Hippocampal formation (tissue), 2 donors: ENCODE measurements at places on chromosomes 7 and 10.

DNA sequence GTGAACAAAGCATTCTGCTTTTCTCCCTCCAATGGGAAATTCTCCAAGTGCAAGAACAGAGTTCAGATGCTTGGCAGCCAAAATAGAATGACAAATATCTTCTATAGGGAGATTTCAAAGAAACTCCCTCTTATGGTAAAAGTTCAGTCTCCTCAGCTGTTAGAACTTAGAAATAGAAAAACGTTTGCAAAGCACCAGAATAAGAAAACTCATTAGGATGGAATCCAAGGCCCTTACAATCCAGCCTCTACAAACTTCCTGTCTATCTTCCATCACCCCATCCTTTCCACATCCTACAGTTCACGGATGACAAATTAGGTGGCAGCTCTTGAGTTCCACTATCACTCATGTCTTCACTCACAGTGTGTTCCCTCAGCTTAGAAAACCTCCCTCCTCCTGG is 25.7 kb downstream of the FAM13C start:
- peak; percentile 54 for DNase-seq

DNA sequence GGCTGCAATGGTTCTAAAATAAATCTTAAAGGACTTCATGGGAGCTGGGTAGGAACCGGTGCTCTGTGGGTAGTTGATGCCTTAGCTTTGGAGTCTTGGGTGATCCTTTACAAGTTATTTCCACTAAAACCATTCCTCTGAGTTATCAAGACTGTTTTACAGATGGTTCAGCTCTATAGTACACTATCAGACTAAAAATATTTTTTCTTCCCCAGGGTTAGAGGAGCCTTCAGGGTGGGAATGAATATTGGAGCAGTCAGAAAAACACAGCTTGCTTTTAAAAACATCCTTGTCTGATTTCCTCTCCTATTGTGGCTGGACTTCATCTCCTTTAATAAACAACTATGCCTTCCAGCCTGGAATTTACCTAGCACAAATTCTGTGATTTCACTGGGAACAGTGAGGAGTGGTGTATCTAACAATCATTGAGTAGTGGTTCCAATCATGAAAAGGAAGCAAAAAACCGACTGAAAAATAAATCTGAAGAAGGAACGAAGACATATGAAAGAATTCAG is 102.6 kb upstream of the AFAP1L2 start:
- no peak for DNase-seq

DNA sequence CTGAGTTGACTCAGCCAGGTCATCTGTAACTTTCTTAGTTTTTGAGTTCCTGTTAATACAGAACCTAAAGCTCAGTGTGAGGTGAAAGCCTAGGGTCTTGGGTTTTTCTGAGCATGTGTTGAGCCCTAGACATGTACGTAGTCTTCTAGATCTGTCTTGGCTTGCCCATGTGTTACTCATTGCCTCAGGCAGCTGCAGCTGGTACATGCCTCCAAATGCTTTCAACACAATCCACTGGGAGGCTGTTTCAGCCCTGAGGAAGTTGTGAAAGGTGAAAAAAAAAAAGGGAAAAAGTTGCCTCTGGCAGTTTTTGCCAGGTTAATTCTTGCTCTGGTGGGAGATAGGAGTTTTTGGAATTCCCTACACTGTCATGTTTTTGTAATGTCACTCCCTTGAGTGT is 134.6 kb downstream of the RNF216 start:
- no peak for DNase-seq

DNA sequence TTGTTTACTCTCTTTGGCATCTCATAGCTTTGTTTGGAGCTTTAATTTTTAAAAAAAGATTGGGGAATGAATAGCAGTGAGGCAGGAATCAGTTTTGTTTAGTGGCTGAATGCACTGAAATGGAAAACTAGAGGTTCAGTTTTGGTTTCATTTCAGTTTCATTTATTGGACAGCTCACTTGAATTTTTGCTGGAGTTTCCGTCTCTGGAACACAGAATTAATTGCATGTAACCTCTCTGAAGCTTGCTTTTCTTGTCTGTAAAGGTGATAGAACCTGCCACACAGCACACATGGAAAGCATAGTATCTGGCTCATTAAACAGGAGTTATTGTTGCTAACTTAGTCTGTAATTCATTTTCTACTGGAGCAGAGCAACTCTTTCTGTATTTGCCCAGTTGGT is 7.1 kb downstream of the GRM8 start:
- DNase-seq: no peak

DNA sequence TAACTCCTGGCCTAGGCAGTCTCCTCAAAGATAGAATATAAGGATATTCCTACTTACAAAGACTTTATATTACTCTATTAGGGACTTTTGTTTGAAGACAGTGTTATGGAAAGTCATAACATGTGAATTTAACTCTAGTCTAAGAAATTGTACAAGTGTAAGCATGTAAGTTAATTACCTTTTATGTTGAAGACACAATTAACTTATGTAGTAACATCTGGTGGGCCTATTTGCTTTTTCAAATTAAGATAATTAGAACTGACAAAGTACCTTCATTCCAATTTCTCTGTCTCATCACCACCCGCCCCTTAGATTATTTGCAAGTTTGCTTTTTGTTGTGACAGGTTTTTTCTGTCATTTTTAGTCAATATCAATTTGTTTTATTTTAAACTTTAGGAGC is 126.0 kb upstream of the THSD7A start:
- no peak for DNase-seq

GRCh38 chr7:121307021-121307574 is 21.7 kb upstream of the WNT16 start:
- no peak for DNase-seq

DNA sequence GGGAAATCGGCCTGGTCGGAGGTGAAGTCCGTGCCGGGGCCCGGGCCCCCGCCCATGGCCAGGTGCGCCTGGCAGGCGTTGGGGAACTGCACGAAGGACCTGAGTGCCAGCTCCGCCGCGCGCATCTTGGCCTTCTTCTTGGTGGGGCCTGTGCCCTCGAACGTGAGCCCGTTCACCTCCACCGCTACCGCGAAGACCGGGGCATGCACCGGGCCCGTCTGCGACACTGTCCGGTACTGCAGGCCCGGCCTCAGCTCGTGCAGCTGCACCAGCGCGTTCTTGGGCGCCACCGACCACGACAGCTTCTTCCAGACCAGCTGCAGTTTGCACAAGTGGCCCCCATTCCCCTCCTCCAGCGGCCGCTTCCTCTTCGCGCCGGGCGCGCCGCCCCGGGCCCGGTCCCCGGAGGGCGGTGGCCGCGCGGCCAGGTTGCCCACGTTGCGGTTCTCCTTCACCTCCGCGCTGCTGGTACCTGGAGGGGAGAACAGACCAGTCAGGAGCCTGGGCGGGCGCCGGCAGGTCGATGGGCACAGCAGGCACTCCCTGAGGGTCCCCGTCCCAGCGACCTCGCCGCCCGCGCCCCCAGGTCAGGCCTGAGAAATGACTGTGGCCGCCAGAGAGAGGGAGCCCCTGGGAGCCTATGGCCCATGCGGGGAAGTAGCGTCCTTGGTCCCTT is 307.4 kb downstream of the WDR37 start:
- DNase-seq: no peak

GRCh38 chr7:46317256-46317655 is 396.2 kb upstream of the IGFBP3 start:
- DNase-seq: no peak

- no peak for DNase-seq
Observed at GRCh38 chr10:5402798-5403197, 1.8 kb downstream of the TUBAL3 start.

- peak; percentile 39 for DNase-seq
Observed at GRCh38 chr7:6636741-6637543, at the start of gene ZNF316. ZNF316 (plus strand) TSS chr7:6637318; CDS start chr7:6642410, 5,092 bp downstream.

GRCh38 chr10:75410132-75411005 is 8.8 kb upstream of the ZNF503 start:
- DNase-seq: no peak

DNA sequence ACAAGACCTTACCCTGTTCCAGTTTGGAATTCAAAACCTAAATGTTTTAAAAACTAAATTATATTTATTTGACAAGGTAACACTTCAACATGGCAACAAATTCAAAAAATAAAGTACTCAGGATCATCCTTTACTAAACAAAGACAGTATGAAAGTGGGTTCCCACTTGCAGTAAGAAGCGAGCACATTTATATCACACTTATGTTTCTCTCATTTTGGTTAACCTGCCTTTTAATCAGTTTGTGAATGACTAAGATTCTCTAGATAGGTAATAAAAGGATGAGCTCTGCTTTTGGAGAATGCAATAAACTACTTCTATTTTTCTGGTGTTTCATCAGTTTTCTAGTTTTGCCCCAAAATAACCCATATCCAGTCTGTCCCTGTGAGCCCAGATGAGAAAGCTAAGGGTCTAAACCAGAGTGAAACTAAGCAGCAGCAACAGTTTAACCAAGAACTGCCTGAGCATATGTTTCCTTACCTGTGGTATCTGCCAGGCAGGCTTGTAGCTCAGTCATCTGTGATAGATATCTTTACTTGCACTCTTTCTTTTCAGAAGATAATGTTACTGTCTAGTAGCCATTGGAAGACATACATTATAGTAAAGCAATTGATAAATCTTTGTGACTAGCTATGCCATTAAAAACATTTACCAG is 64.1 kb downstream of the ABLIM1 start:
- no peak for DNase-seq

GRCh38 chr7:39336442-39336841 is 229.8 kb upstream of the YAE1 start:
- DNase-seq: no peak

DNA sequence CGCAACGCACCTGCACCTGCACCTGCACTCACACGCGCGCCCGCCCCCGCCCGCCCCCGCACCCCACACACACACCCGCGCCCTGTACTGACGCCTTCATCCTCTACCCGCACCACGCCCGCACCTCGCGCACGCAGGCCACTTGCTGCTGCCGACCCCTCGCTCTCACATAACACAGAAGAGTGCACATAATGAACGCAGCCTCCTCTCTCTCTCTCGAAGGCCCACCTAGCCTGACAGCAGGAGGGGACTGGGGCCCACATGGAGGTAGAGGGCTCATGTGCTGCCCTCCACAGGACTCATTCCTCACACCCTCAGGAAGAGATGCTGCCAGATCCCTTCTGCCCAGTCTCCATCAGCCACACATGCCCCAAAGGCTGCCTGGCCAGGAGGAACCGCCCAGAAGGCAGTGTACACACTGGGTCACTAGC is 432 bp upstream of the CAMK2B start:
- DNase-seq: no peak

- DNase-seq: no peak
Observed at GRCh38 chr10:35378541-35379210, 42.4 kb downstream of the CCNY start.

- no peak for DNase-seq
Observed at GRCh38 chr7:43485580-43485979, 97.3 kb upstream of the STK17A start.

- DNase-seq: no peak
Observed at GRCh38 chr7:74429153-74429747, 24.5 kb upstream of the GTF2IRD1 start.

DNA sequence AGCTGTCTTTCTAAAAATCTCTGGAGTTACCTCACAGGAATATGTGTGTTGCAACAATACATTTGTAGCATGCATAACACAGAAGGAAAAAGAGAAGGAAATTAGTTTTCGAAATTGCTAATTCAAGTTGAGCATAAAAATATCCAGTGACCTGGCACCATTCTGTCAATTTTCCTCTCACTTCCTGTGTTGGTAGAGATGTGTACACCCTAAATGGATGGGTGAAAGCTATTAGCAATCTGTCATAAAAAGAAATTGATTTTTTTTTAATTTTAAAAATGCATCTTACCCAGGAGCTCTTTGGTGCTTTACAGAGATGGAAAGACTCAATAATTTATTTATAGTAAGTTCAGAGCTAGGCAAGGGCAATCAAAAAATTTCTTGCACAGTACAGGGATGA is 333.3 kb upstream of the TMEM229A start:
- no peak for DNase-seq

DNA sequence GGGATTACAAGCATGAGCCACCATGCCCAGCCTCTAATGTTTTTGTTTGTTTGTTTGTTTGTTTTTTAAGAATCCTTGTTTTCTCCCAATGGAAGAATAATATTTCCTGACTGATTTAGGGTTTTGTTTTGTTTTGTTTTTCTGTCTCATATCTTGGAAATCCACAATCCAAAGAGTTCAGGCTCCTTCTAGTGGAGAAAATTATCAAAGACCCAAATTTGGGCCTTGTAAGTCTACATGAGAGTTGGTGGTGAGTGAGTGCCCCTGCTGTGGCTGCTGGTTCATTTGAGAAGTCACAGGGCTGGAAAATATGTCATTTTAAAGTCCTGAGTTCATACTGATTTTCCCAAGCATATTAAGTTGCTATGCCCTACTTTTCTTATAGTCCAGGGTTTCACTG is 33.5 kb upstream of the KLHL7 start:
- no peak for DNase-seq

DNA sequence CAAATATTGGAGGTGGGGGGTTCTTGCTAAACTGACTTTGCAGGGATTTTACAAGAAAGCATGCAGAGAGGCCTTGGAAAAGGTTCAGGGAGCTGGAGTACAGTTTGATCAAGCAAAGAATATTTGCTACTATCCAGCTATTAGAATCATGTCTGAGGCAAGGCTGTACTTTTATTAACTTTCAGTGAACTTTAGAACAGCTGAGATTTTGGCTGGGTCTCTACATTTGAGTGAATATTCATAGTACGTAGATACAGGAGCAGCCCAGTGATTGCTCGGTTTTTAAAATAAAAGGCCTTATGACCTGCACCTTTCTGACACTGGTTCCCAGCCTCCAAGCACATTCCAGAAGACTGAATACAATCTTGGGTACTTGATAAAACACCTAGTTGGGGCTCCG is 496.8 kb upstream of the AKR1E2 start:
- no peak for DNase-seq

GRCh38 chr7:23062452-23062851 is 43.1 kb upstream of the KLHL7 start:
- DNase-seq: no peak

DNA sequence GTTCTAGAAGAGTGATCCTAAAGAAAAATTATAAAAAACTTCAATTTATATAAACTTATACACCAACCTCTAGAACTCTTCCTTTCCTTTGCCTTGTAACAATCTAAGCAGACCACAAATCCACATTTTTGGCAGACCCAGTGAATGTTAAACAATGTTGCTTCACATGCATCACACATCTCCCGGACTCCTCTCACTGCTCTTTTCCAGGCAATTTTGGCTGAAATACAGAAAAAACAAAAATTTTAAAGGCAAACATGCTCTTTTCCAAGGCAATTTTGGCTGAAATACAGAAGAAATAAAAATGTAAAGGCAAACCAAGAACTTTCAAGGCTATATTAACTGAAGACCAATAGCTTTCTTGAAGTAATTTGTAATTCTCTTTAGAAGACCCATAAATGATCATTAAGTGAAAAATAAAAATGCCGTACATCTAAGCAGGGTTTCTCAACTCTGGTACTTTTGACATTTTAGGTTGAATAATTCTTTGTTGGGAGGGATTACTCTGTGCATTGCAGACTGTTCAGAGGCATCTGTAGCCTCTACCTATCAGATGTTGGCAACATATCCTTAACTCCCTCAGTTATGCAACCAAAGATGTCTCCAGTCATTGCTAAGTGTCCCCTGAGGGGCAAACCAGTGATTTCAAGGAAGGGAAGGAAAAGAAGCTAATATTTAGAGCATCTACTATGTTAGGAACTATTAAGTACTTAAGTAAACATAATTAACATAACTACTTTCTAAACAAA is 64.4 kb downstream of the NRBF2 start:
- no peak for DNase-seq

GRCh38 chr7:79872176-79872575 is 262.5 kb upstream of the GNAI1 start:
- peak; percentile 9 for DNase-seq
